ENCODE measurements at places on chromosomes 7 and 10.

GRCh38 chr10:17518338-17518737, 63.9 kb upstream of the ST8SIA6 start:
- no peak for DNase-seq

DNA sequence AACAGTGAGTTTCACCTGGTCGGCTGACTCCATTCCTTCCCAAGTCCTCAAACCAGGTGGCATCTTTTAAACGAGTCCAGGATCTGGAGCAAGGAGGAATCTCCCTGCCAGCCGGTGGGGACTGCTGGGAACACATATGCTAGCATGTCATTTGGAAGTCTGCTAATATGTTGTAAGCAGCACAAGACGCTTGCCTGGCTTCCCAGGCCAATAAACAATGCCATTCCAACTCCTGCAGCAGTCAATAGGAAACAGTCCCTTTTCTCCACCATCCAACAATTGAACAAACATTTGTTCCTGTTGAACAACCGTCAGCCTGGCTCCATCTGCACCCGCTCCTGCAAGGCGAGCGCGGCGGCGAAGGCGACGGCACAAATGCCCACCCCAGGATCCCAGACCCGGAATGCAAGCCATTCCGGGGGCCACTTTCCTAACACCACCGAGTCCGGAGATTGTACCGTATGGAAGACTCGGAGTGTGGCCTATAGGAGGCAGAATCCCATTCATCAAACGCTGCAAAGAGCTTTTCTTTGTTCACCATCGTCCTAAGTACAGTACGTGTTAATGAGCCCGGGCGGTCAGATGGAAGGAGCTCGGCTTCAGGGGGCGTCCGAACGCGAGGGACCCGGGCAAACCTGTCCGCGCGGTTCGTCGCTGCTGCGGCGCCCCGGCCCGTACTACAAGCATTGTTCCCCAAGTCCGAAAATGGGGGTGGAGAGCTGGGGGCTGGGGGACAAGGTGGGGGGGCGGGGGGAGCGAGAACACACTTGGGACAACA, 1.6 kb downstream of the FAM53B start:
- DNase-seq = no peak

DNA sequence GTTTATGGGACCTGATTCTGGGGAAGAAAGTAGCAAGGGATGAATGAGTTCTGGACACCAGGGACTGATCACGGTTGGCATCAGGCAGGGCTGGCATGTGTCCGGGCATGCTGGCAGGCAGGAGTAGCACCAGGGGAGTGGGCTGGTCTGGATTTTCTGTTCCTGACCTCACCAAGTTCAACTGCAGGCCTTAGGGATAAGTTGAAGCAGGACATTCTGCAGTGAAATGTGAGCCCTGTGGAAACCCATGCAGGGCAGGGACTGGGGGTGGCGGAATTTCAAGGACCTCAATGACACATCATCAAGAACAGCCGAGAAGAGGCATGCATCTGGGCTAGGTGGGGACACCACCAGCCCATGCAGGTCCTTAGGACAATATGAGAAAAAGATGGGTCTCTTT, 80.2 kb upstream of the ADAM12 start:
- DNase-seq = no peak

GRCh38 chr7:425794-426188, 93.9 kb downstream of the PDGFA start:
- DNase-seq = no peak

GRCh38 chr10:122421742-122422141, 32.7 kb upstream of the ARMS2 start:
- no peak for DNase-seq

All from HS-5 (cell line).